ENCODE measurements at places on chromosomes 5 and 9.

DNA sequence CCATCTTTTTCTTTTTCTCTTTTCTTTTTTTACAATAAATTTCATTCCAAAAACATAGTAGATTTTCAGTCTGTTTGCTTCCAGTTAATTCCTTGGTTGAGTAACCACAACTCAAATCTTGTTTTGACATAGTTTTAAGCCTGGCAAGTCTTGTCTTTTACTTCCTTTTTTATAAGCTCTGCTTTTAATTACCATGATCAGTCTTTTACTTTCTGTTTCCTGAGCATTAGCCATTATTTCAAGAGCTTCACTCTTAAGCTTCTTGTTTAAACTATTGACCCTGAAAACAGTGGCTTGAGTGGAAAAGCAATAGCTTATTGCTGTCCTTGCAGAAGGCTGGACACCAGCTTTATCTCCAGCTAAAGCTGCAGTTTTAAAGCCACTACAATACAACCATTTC is 1363.3 kb downstream of the MAT2B start:
- no peak for DNase-seq

DNA sequence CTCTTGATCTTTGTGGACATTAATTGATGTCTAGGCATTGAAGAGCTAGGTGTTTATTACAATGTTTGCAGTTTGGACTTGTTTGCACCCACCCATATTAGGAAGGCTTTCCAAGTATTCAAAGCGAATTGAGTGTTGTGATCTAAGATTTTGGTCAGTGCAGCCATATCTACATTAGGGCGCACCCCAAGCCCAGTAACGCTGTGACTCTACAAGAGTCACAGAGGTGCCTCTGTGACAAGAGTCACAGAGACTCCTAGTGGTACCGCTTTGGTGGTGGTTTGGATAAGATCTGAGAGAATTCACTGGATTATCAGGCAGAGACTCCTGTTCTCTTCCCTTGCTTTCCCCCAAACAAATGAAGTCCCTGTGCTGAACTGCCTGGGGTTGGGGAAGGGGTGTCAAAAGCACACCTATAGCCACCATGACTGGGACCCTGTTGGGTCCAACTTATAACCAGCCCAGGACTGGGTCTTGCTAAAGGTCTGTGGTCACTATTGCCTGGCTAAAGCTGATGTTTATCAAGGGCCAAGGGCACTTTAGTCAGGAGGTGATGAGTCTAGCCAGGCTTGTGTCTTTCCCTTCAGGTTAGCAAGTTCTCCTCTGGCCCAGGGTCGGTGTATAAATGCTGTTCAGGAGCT is 114.1 kb upstream of the RIOK2 start:
- DNase-seq = no peak

DNA sequence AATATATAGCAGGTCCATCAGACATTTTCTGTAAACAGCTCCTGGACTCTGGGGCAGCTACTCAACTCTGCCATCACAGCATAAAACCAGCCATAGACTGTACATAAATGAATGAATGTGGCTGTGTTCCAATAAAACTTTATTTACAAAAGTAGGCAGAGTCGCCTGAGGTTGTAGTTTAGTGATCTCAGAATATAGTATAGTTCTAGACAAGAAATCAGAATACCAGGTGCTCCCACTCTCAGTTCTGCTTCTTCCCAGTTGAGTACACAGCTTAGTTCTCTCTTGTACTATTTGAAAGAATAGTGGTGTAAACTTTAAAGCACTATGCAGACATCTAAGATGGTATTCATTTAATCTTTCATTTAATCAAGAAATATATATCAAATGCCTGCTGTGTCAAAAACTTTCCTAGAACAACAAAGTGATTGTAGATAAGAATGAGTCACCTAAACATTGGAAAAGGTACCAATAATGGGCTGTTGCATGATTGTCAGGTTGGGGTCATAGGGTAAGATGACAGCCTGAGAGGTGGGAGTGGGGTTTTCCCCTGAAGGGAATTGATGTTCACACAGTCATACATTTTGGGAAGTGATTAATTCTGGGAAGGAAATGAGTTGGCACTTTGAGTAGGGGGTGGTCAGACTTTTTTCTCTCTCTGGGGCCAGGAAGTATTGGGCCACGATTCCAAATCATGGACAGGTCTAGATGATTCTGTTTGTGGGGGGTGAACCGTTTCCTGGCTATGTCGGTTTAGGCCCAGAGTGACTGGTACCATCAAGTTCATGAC is 37.0 kb downstream of the TNFSF8 start:
- DNase-seq = peak; percentile 42

DNA sequence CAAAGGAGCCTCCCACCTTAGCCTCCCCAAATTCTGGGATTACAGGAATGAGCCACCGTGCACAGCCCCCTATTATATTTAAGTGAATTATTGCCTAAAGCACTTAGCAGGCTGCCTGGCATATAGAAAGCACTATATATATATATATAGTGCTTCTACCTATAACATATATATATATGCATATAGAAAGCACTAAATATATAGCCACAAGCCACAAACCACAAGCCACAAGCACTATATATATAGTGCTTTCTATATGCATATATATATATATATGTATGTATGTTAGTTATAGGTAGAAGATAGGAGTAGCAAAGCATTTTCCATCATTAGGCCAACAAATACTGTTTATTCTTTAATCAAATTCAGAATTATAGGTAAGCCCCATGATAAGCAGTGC is 185.8 kb downstream of the CWC27 start:
- no peak for DNase-seq

- DNase-seq = no peak
Measured at GRCh38 chr9:35385042-35385441, 104.9 kb upstream of the RUSC2 start.

DNA sequence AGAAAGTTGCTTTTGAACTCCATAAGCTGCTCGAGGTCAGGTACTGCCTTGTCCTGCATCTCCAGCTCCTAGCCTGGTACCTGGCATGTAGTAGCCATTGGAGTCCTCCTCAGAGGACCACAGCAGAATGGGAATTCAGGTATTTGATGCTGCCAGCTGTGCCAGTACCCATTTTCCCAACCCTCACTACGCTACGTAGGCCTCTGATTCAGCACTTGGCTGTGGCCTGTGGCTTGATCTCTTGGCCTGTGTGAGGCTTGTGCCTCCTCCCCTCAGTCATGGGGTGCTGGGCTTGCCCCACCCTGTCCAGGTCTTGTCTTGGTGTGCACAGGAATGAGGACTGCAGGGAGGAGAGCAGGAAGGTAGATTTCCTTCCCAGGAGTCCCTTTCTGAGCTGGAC is 11.8 kb downstream of the OTULIN start:
- no peak for DNase-seq

DNA sequence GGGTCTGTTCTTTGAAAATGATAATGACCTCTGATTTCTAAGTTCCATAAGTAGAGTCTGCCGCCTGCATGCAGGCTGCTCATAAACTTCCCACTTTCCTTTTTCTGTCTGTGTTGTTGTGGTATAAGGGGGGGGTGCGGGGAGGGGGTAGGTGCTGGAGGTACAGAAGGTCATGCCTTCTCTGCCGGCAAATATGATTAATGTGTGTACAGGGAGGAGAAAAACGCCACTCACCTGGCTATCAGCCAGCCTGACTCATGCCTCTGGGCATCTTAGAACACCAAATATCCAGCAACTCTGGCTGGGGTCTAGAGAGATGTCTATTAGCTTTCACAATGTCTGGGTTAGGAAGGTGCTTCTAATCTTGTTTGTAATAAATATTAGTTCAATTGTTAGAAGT is 128.3 kb downstream of the EFNA5 start:
- DNase-seq = no peak

GRCh38 chr9:10237584-10237983 is 375.2 kb downstream of the PTPRD start:
- DNase-seq = no peak

DNA sequence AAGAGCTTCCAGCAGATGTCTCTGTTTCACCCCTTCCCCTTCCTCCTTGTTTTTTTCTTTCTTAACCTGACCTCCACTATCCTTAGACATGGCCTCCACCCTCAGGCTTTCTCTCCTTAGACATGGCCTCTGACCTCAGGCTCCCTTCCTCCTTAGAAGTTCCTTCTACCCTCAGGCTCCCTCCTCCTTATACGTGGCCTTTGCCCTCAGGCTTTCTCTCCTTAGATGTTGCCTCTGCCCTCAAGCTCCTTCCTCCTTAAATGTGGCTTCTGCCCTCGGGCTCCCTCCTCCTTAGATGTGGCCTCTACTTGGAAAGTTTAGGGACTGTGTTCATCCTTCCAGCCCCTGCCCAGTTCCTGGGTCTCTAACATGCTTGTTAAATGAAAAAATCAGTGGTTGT is 180.4 kb upstream of the S1PR3 start:
- DNase-seq = no peak

DNA sequence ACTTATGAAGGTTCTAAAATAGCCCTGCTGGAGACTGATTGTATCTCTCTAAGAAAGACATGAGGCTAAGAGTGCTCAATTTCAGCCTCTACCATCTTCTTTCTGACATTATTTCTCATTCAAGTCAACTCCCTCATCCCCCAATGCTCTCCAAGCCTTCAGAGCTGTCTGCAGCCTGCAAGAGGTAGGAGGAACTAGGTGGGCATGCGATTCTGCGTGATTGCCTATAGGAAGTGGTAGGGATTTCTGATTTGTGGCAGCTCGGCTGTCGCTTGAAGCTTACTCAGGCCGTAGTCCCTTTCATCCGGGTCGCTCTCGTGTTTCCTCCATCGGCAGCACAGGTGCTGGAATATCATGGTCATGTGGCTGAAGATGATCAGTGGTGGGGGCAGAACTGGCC is 138.1 kb upstream of the KLF9 start:
- no peak for DNase-seq

DNA sequence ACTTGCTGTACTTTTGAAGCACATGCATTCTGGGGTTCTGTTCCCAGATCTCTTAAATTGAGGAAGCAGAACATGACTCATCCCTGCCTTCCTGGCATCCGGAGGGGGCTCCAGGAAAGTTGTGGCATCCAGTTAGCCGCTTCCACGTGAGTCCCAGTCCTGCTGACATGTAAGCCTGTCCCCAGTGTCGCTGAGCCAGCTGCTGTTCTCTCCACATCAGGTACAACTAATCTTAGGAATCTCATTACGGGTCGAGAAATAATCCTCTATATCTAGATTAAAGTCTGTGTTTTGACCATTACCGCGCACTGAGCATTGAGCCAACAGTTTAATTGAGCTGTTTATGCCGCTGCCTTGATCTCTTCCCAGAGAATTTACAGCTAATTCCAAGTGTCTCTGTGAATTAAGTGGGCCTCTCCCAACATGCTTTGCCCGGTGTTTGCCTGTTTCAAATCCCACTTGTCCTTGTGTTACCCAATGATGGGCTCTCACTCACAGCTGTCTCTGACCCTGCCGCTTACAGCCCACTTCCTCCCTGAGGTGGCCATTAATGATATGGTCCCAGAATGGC is 10.5 kb upstream of the SHB start:
- DNase-seq = no peak

DNA sequence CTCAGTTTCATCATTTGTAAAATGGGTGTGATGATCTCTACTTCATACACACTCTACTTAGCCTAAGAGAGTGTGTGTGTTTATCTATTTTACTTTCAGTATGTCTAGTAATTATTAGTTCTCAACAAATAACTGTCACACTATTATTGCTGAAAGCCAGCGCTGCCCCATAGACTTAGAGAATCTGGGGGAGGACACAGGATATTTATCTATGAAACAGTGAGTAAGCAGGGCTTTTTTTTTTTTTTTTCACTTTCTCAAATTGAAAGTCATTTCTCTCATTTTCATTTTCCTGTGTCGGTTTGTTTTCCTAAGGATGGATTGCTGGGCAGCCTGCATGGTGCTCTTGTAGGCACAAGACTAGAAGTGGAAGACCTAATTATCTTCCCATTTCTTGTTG is 248.4 kb upstream of the RPS23 start:
- DNase-seq = no peak

GRCh38 chr5:173800340-173800739 is 87.8 kb upstream of the CPEB4 start:
- no peak for DNase-seq

- no peak for DNase-seq
Measured at GRCh38 chr5:60463179-60463868, 236.6 kb downstream of the DEPDC1B start.

GRCh38 chr5:172585114-172585513 is 55.9 kb upstream of the NEURL1B start:
- no peak for DNase-seq

GRCh38 chr9:115278326-115279035 is 160.5 kb upstream of the TNC start:
- no peak for DNase-seq

GRCh38 chr5:115751176-115751575 is 65.3 kb downstream of the CDO1 start:
- DNase-seq = no peak

DNA sequence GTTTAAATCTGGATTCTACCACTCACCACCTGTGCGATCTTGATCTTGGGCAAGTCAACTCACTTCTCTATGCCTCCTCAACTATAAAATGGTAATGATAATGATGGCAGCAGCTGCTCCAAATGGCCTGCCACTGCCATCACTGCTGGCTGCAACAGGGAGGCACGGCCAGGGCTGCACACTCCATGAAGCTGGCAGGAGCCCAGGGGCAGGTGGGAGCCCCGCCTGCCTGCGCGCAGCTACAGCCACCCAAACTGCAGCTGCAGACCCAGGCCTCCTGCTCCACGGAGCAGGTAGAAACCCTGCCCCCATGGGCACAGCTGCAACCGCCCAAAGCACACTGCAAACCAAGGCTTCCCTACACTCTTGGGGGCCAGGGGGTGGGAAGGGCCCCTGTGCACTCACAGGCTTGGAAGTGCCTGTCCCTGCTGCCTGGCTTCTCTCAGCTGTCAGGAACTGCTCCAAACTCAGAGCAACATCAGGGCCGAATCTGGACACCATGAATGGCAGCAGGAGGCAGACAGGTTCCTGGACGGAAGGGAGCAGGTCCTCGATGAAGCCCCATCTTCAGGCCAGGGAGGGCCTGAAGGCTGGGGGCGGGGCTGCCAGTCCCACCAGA is 57.6 kb downstream of the PRELID2 start:
- no peak for DNase-seq

DNA sequence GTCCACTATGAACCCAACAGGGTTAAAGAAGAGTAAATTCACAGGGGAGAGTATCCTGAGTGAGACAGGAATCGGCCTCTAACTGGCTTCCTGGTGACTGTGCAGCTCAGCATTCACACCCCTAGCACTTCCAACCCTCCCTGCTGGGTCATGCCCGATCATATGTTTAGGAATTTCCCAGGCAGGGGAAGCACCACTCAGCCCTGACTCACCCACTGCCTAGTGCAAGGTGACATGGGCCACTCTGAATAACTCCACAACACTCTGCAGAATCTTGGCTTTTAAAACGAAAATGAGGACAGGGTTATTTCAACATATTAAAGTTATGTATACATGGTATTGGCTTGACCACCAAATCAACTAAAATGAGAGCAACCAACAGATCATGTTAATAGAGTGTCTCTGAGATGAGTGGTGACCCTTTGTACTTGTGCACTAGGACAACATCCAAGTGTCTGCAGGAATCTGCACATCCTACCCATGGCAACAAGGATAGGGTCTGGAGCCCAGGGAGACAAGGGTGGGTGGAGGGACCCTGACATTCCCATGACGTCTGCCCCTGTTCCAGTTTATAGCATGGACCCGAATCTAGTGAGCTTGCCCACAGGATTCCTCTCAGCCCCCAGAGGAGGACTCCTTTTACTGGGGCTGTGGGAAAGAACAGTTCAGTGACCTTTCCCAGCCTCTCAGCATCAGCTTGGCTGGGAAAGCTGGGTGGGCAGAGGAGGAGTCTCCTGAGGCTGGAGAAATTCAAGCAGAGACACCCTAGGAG is 485.8 kb downstream of the SEMA5A start:
- no peak for DNase-seq

GRCh38 chr9:95807326-95807947 is 68.1 kb upstream of the ERCC6L2 start:
- no peak for DNase-seq

- DNase-seq = no peak
Measured at GRCh38 chr5:154487541-154487940, 9.5 kb upstream of the HAND1 start.

Data from activated CD4-positive, alpha-beta T cell treated with anti-CD3 and anti-CD28 coated beads, Interleukin-2, amount 50 U/mL, for 4 hours (primary cell).